ENCODE measurements at places on chromosomes 11 and 22.

DNA sequence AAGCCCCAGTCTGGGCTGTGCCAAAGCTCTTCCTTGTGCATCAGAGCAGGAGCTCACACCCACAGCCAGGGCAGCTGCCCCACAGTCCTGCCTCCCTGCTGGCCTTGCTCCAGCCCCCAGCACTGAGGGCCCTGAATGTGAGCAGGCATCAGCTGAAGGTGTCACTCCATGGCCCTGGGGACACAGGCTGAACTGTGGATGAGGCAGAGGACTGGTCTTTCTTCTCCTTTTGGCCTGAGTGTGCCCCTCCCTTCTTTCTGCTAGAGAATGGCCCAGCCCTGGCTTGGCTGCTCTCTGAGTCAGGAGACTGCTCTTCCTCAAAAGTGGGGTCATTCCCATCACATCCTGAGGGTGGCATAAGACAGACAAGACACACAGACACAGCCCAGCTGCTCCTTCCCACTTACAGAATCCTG lies 16.2 kb downstream of the OTOG start:
- DNase-seq = no peak

DNA sequence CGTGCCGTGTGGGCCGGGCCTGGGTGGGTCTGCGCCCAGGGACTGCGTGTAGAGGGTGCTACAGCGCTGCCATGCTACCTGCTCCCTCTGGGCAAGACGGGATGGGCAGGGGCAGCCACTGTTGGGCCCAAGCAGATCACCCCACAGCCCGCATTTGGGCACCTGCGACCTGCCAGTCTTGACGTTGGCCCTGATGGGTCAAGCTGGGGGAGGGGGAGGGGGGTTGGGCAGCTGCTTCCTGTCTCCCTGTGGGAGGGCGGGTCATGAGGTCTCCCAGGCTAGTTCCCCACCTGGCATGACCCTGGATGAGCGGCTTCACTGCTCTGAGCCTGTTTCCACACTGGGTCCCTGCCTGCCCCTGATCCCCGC lies 2.8 kb upstream of the RPS19BP1 start:
- no peak for DNase-seq

GRCh38 chr11:83438438-83438837 lies 152.3 kb upstream of the CCDC90B start:
- DNase-seq = no peak

DNA sequence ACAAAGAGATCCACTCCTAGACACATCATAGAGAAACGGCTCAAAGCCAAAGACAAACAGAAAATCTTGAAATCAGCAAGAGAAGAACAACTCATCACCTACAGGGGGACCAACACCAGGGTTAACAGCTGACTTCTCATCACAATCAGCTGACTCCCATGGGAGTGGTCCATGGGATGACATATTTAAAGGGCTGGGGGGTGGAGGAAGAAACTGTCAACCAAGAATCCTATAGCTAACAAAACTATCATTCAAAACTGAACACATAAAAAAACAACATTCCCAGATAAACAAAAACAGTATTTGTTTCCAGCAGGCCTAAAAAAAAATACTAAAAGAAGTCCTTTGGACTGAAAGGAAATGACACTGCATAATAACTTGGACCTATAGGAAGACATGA lies 86.7 kb downstream of the APOL5 start:
- DNase-seq = no peak

- no peak for DNase-seq
These were observed 522.3 kb upstream of the LUZP2 start for GRCh38 chr11:23974601-23975000.

- no peak for DNase-seq
These were observed 496.0 kb downstream of the MIAT start for GRCh38 chr22:27153386-27153785.

DNA sequence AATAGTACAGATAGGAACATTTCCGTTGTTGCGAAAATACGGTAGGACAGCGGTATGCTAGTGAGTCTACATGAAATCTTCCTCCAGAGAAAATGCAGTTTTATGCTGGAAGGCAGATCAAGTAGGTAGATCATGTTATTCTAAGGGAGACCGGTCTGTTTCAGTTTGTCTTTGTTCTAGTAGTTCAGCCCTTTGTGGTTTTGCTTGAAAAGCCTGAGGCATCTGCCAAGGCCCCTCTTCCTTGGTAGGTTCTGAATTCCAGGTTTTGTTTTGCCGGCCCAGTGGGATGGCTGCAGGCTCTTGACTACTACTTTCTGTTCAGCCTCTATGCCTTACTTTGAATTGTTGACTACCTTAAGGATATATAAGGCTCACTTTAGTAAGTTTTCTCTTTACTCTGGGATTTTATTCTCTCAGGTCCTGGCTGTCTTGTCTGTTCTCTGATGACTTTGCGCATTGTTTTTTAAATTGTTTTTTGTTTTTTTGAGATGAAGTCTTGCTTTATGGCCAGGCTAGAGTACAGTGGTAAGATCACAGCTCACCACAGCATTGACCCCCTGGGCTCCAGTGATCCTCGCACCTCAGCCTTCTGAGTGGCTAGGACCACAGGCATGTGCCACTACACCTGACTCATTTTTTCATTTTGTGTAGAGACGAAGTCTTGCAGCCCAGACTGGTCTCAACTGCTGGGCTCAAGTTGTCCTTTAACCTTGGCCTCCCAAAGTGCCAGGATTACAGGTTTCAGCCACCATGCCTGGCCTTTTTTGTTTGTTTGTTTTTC lies 53.7 kb downstream of the HIPK3 start:
- no peak for DNase-seq

- no peak for DNase-seq
These were observed 1291.7 kb downstream of the BRD1 start for GRCh38 chr22:48535868-48536540.

- no peak for DNase-seq
These were observed 28.2 kb downstream of the LRRC10B start for GRCh38 chr11:61536676-61537270.

- peak; percentile 39 for DNase-seq
These were observed 10.9 kb upstream of the DKK3 start for GRCh38 chr11:12019337-12019736.

DNA sequence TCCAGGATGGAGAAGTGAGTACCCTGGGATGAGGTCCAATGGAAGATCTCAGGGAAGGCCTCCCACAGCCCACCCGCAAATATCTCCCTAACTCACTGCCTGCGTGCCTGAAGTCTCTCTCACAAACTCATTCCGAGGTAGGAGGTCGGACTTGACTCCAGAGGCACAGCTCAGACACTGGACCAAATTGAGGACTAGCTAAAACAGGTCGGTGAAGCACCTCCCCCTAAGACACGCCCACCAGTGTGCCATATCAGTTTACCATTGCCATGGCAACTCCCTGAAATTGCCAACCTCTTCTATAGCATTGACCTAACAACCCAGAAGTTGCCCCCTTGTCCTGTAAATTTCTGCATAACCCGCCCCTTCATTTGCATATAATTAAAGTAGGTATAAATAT lies 17.5 kb downstream of the RPL3 start:
- no peak for DNase-seq

DNA sequence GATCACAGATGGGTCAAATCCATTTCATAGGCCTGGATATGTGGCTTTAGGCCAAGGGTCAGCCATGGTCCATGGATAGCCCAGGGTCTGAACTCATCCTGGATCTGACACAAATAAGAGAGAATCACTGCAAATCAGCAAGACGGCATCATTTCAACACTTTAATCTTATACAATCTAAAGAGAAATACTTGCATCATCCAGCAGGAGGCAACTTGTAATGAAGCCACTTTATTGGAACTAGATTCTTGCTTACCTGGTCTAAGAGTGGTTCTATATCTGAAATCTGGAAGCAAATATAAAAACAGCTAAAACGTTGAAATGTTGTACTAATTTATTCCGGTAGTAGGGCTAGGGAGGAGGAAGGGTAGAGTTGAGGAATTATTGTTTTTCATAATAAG lies 870.1 kb downstream of the JRKL start:
- no peak for DNase-seq

GRCh38 chr11:79263001-79263400 lies 177.8 kb downstream of the TENM4 start:
- peak; percentile 43 for DNase-seq

GRCh38 chr11:4826425-4826824 lies 5.3 kb downstream of the OR51F2 start:
- no peak for DNase-seq

GRCh38 chr11:60831143-60831500 lies 10.8 kb upstream of the CCDC86 start:
- peak; percentile 78 for DNase-seq

DNA sequence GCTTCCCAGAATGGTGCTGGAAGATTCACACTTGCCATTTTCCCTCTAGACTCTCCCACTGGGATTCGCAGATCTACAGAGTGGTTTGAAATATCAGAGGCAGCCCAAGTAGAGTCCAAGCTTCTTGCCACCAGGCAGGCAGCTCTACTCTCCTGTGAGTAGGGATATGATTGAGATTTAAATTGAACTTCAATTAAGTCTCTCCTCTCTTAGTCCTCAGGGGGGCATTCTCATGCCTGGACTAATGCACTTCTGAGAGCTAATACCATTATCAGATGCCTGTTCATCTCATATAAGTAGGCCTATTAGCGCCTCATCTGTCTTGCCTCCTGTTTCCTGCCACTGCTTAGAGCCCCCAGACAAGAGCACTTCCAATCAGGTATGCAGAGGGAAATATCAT lies 25.5 kb upstream of the AMPD3 start:
- no peak for DNase-seq

GRCh38 chr22:43363315-43364168 lies 20.4 kb upstream of the SCUBE1 start:
- no peak for DNase-seq

GRCh38 chr11:77449060-77449521 lies 24.8 kb downstream of the PAK1 start:
- DNase-seq = no peak

DNA sequence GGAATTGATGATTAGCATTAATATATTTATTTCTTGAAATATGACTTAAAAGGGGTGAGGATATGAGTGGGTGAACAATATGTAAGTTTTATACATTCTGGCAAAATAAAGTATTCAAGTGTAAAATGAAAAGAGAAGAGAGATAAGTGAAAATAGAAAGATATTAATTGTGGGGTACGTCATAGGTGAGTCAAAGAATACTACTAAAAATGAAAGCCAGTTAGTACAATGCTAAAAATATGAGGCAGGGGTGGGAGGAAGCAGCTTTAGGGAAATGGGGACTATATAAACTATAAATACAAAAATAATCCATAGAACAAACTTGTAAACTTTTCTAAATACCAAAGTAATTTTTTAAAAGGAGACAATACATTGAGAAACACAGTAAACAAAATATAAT lies 661.4 kb downstream of the CNTN5 start:
- DNase-seq = no peak

DNA sequence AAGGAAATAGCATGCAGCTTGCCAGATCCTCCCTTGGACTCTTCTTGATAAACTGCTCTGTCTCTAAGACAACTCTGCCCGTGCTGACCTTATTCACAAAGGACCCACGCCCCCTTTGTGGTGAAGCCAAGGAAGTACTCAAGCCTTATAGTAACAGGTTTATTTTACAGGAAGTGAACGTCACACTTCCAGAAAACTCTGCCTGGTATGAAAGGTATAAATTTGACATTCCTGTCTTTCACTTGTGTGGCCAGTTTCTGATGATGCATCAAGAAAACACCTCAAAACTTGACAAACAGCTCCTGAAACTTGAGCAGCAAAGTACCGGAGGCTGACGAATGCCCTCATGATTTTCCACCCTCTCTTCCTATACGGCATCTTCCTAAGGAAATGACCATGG lies 12.5 kb upstream of the PELI3 start:
- no peak for DNase-seq

- DNase-seq = no peak
These were observed 91.8 kb upstream of the UBASH3B start for GRCh38 chr11:122563761-122564160.

DNA sequence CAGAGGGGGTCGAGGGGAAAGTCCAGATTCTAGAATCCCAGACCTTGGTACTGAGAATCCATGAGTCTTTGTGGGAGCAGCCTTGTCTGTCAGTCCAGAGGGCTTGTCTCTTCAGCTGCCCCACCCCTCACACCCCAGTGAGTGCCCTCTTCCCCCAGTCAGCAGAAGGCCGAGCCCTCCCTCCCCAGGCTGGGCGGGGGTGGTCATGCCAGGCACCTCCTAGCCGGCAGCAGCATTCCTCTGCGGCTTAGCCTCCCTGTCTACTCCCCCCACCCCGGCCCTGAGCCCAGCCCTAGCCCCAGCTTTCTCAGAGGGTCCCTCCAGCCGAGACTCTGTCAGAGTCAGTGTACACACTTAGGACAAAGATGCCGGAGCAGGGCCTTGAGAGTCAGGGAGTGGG lies 4.6 kb downstream of the SOX10 start:
- peak; percentile 41 for DNase-seq

GRCh38 chr11:13862845-13863392 lies 99.6 kb upstream of the SPON1 start:
- DNase-seq = no peak

- no peak for DNase-seq
These were observed 46.4 kb downstream of the QSER1 start for GRCh38 chr11:32939046-32939445.

DNA sequence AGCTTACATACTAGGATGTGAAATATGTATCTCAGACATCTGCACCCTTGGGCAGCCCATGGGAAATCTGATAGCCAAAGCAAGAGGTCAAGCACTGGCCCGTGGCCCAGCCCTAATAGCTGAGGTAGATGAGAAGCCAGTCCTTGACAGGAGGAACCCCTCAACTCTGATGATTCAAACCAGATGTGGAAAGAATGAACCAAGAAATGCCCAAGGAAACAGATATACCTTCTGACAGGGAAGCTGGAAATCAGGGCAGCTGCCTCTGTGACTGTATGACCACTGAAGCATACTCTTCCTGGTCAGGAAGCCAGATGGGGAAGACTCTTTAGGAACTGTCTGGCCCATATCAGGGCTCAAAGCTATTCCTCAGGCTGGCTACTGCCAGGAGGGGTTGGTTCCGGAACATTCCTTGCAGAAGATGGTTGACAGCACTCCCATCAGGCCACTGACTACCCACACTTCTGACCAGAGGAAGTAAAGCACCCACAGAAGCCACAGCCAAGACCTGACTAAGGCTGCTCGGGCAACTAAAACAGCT lies 124.2 kb downstream of the SWAP70 start:
- DNase-seq = peak; percentile 52

DNA sequence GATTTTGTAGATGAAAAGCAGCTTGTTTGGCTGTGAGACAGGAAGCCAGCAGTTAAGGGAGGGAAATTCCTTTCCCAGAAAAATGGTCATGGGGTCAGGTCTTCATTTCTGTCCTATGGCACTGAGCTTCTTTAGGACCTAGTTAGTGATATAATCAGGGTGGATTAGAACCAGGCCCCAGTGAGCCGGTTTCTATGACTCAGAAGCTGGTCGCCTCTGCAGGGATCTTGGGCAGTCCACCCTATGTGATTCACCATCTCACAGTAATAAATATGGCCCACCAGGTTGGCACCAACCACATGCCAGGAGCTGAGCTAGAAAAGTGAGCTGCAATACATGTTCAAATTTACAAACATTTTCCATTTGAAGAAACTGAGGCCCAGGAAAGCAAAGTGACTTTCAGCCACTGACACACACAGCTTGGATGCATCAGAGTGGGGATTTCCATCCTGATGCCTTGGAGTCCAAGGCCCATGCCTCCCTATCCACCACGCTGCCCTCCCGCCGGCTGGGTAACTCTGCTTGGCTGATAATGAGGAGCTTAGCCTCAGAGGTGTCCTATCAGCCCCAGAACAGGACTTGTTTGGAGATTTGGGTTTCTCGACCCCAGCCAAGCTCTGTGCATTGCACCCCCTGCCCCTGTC lies 42.0 kb downstream of the CD82 start:
- no peak for DNase-seq
